Lung (tissue), 17 donors: ENCODE measurements at places on chromosomes 2 and 18. TPM values are rescaled to one million over a fixed set of nuclear protein-coding genes. Genes with fewer than 3 reads are reported as not detected.

EMX1 gene
- total RNA-seq = 0.12 TPM

ABCA12 gene
- total RNA-seq = 2.2 TPM

ARHGAP15 gene
- total RNA-seq = 74.3 TPM

GRCh38 chr18:78368726-78369125, 610.9 kb upstream of the SALL3 start:
- peak; percentile 46 for DNase-seq

DNA sequence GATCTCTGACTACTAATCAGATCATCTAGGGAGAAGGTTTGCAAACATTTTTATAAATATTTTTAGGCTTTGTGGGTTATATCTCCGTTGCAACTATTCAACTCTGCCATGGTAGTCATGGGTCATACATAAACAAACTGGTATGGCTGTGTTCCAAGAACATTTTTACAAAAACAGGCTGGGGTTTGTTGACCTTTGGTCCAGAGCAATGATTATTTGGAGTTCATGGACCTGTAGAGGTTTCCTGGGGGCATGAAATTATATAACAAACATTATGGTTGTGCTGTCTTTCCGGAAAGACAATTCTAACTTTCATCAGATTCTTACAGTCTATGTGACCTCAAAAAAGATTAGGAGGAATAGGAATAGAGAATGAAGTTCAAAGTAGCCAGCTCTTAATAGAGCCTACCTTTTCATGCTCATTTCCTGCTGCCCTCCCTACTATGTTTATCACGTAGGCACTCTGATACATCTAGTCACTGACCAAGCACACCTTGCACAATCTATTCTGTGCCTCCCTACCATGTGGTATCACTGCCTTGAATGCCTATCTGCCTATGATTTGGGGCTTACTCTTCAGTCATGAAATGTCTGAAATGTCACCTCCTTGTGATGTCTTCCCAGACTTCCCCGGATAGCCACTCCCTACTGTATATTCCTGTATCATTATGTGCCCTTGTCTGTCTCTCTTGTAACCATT, 102.4 kb upstream of the SCN1A start:
- no peak for DNase-seq

GRCh38 chr18:79136742-79137141, 67.5 kb downstream of the ATP9B start:
- DNase-seq = no peak

- no peak for DNase-seq
These were observed 89.9 kb downstream of the GULP1 start for GRCh38 chr2:188381614-188382013.

GRCh38 chr2:160254189-160254762, 54.2 kb upstream of the ITGB6 start:
- no peak for DNase-seq

- no peak for DNase-seq
These were observed 41.2 kb downstream of the SAP130 start for GRCh38 chr2:127986548-127987079.

DNA sequence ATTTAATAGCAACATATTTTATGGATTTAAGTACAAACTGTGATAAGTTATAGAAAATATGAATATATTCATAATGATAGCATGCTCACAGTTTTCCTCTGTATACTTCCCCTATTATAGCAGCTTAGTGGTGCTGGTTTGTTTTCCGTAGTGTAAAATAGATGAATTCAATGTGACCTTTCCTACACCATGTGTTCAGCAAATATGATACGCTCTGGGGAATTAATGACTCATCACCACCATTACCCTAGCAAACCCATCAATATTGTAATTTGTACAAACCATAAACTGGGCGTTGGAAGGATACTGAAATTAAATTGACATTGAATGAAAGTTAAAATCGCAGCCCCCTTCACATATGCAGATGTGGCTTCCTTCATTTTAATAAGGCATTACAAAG, 58.7 kb upstream of the CDH19 start:
- DNase-seq = no peak

- no peak for DNase-seq
These were observed 42.5 kb upstream of the PLB1 start for GRCh38 chr2:28453396-28453795.

- no peak for DNase-seq
These were observed 49.1 kb downstream of the COBLL1 start for GRCh38 chr2:164792316-164793170.

DNA sequence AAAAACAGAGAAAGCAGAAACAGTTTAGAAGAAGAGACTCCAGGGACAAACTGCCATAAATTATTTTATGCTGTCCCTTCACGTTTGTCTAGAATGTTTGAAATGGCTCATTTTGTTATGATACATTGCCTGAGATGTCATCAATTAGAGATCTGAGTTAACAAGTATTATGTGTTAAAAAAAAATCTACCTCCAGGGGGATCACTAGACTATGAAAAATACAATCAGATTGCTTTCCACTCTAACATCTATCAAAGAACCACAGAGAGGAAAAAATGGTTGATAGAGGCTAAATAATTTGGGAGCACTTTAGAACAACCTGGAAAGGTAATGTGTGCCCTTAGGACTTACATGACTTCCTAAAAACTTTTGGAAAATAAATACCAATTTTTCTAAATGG, 103.8 kb upstream of the CCDC150 start:
- DNase-seq = no peak

GRCh38 chr2:193315428-193316091, 1120.8 kb upstream of the TMEFF2 start:
- DNase-seq = no peak

- DNase-seq = no peak
These were observed 52.5 kb downstream of the ZNF236 start for GRCh38 chr18:76874642-76875389.

GRCh38 chr2:215441560-215442400, 5.9 kb upstream of the FN1 start:
- no peak for DNase-seq
